NCI-H446 (cell line): ENCODE measurements at places on chromosomes 7 and 10.

- no peak for DNase-seq
These were observed 82.5 kb upstream of the PITRM1 start for GRCh38 chr10:3255075-3255474.

GRCh38 chr7:70376561-70377031 lies 755.3 kb upstream of the GALNT17 start:
- no peak for DNase-seq

DNA sequence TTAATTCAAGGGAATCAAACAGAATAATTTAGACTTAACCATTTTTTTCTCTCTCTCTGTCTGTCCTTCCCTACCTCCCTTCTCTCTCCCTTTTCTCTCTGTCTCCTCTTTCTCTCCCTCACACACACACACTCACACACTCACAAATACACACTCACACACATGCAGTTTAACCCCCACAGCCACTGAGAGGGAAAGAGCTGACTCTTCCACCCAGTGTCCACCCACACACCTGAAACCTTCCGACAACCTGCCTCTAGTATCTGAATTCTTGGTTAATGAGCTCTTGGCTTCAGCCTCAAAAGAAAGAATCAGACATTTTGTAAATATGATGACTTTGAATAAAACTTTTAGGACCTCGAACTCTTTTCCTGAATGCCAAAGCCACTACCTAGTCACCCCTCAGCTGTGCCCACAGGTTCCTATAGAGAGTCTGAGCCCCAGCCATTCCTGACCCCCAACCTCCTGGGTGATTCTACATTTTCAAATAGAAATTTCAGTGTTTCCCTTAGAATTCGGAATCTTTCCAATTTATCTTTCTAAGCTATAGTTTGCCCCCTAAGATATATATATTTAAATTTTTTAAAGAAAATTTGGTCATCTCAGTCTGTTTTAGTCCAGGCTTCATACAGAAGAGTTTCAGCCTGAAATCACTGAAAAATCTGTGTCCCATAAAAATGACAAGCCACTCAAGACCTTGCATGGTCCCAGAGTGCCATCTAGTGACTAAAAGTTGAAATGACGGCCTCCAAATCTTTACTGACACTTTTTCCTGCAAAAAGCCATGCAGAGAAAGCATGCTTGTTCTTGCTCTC lies 202.8 kb downstream of the IPMK start:
- no peak for DNase-seq

DNA sequence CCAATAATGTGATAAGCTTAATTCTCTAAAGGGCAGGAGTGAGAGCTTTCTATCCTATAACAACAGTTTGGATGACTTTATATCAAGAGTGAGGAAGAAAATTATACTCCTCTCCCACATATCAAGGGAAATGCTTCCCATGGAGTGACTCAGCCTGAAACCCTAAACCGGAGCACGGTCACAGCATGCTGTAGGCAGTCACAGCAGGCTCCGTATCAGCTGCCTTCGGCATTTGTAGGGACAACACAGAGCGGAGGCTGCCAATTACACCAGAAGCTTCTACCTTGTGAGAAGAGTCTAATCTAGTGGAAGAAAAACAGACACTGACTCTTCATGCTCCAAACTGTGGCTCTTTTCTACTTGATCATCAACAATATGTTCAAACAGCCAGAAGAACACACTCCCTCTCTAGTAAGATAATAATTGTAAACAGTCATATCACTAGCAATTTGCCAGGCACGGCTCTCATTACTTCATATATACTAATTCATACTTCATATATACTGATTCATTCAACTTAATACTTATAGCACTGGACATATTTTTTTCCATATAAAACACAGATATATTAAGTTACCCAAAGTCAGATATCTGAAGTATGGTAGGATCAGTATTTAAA lies 65.9 kb downstream of the DGKB start:
- peak; percentile 82 for DNase-seq

DNA sequence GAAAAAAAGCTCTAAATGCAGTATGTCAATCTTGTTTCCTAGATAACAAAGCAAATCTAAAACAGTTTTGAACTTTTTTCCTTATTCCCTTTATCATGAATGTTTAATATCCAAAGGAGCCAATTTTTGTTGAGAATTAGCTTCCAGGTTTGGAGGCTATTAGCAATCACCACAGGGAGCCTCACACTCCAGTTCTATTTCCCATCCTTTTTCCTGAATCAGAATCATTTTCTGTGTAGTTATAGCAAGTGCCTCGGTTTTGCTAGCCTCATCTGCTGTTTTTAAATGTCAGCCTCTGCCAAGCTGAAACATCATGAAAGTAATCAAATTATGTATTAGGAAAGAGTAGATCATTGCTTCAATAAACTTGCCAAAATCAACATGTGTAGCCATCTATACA lies 357.5 kb upstream of the LRGUK start:
- peak; percentile 22 for DNase-seq

- DNase-seq, result no peak
These were observed 30.5 kb downstream of the IPMK start for GRCh38 chr10:58237014-58237834.

DNA sequence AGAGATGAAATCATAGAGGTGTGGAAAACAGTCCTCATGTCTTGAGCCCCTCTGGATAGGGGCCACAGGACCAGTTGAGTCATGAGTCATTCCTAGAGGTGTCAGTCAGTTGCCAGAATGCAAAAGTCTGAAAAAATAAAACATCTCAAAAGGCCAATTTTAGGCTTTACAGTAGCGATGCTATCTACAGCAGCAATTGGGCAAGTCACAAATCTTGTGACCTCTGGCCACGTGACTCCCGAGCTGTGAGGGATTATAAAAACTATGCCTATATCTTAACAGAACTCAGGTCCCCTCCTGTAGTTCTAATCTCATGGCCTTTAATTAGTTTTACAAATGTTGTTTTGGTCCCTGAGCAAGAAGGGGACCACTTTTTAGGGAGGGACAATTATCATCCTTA lies 15.6 kb upstream of the TAS2R41 start:
- no peak for DNase-seq

DNA sequence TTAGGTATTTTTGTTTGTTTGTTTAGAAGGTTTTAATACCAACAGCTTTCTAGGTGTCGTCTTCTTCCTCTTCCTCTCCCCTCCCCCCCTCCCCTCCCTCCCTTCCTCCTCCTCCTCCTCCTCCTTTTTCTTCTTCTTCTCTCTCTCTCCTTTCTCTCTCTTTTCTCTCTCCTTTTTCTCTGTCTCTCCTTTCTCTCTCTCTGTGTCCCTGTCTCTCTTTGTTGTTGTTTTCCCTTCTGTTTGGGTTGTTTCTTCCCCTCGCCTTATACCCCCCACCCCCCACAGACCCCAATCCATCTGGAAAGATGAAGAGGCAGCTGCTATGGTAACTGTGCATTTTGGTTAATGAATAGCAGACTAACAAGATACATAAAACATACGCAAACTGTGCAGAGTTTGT lies 75.5 kb downstream of the BTRC start:
- no peak for DNase-seq

- DNase-seq, result no peak
These were observed 63.8 kb upstream of the NPS start for GRCh38 chr10:127485153-127485857.

- DNase-seq, result no peak
These were observed 53.0 kb upstream of the LRRC17 start for GRCh38 chr7:102859799-102860125.

DNA sequence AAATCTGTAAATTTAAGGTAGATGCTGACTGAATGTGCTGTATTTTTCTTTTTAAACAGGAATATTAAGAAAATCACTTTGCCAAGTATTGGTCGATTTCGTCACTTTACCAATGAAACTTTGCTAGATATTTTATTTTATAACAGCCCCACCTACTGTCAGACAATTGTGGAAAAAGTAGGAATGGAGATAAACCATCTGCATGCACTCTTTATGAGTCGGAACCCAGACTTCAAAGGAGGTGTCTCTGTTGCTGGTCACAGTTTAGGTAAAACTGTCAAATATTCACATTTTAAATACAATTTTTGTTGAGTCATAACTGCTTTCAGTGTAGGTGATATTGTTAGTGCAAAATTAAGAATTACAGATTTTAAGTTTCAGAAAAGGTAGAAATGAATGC lies 25.2 kb downstream of the SEC23IP start:
- no peak for DNase-seq

DNA sequence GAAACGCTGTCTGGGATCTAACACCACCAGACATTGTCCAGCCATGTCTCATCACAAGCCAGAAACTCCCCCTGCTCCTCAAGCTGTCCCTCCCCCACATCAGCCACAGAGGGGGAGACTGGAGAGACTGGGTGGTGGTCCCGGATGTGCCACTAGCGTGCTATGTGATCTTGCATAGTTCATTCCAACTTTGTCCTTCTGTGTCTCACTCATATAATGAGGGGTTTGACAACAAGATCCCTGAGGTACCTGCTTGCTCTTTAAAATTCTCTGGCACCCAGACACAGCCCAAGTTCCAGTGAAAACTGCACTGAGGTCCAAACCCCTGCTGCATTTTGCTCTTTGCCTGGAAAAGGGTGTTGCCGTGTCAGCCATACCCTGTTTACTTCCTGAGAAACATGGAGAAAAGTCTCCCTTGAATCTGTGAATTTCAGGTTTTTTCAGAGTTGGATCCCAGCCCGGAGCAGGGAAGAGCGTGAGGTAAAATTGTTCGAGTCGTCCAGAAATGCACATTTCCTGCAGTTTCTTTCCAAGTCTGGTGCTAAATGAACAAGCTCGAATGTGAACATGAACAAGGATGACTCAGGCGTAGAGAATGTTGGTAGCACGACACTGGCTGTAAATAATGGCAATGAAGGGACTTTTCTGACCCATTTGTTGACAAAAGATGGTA lies 156.6 kb downstream of the CCDC3 start:
- DNase-seq, result peak; percentile 87

DNA sequence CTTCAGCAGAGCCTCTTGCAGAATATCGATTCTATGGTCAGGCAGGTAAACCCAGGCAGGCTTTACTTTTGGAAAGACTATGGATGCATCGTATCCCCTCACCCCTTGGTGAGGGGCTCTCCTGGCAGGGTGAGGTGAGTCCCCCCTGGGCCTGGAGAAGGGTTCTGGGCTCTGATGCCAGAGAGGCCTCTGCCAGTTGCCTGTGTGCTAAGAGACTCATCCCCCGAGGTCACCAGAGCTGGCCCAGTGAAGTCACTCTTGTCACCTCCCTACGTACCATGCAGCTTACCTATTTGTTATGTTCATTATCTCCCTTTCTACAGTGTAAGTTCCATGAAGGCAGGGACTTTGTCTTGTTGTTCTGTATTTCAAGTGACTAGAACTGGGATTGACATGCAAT lies 51.3 kb downstream of the TSPAN15 start:
- no peak for DNase-seq

- DNase-seq, result no peak
These were observed 608.8 kb downstream of the LRMDA start for GRCh38 chr10:76040107-76040829.

- DNase-seq, result no peak
These were observed 8.7 kb downstream of the NCAPG2 start for GRCh38 chr7:158695726-158696452.

- DNase-seq, result no peak
These were observed at the start of gene AMZ1 for GRCh38 chr7:2687881-2688318. Gene AMZ1, plus strand, starts transcription at chr7:2688202. Its CDS starts 12,250 bp downstream, at chr7:2700452.

- no peak for DNase-seq
These were observed 331.6 kb upstream of the HPS1 start for GRCh38 chr10:98778277-98778759.

GRCh38 chr10:92550924-92551323 lies 23.0 kb downstream of the IDE start:
- no peak for DNase-seq

- DNase-seq, result no peak
These were observed 786 bp upstream of the AKR1C4 start for GRCh38 chr10:5195727-5196374.

DNA sequence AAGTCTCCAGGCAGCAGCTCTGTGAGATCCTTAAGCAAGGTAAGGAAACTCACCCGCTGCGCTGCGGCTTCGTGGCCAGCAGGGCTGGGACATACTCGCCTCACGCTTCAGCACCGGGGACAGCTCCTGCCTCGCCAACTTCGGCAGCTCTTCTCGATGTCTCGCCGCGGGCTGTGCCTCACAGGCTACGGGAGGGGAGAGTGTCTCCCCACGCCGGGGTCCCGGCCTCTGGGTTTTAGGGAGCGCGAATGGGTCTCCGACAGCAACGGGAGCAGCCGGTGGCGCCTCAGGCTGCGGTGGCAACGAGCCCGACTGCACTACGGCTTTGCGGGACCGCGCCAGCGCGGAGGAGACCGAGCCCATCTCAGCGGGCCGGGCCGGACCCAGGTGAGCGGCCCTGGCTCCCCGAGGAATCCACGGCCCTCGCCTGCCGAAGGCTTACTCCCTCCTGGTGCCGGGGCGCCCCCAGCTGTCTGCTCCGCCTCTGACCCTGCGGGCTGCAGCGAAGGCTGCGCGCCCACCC lies 62.4 kb downstream of the LSM5 start:
- DNase-seq, result peak; percentile 33

DNA sequence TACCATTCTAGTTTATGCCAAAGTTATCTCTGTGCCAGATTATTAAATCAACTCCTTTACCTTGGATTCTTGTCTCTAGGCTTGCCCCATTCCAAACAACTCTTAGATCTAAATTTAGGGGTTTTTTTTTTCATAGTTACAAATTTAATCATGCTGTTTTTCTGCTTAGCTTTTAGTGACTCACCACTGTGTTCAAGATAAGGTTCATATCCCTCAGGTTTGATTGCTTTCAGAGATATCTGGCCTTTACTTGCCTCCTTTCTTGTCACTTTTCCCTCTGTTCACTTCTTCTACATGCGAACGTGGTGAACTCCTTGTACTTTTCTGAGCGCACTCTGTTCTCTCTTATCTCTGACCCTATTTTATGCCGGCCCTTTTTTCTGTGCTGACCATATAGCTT lies 78.2 kb downstream of the VPS50 start:
- DNase-seq, result no peak

DNA sequence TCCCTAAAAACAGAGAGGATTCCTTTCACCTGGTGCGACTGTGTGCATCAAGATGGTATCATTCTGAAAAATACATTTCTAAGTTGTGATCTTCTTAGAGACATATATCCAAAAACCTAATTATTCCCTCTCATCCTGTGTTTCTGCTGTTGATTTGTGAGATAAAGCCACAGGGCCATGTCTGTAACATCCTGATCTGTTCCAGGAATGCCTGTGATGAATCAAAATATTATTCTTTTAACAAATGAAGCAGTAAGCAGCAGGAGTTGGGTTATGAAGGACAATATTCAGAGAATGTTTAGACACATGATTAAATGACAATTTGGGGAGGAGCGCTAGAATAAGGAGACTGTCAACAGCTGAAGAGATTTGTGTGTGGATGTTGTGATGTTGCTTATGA lies 731.4 kb downstream of the KCNMA1 start:
- DNase-seq, result no peak

GRCh38 chr10:132855889-132856288 lies 69.9 kb upstream of the NKX6-2 start:
- no peak for DNase-seq

DNA sequence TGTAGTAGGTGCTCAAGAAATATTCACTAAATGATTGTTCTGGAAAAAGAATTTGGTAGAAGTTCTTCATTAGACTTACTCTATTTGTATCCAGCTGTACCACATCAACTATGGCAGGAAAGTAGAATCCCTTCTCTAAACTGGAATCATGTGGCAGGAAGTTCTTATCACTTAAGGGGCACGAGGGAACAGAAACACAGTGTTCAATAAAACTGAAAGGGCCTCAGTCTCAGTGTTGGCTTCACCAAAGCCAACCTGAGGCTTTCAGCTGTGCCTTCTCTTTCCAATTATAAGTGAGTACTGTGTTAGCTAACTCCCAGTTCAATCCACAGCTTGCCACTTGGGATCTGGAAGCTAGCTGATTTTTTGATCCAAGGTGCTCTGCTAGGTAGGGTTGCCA lies 257.6 kb upstream of the LRGUK start:
- DNase-seq, result no peak

GRCh38 chr7:146636033-146636356 lies 519.4 kb downstream of the CNTNAP2 start:
- no peak for DNase-seq
